ENCODE measurements at places on chromosomes 7 and 10. TPM values are rescaled to one million over a fixed set of nuclear protein-coding genes. Genes with fewer than 3 reads are reported as not detected.

GRCh38 chr7:5421714-5422395 is 1.8 kb downstream of the TNRC18 start:
- no peak for DNase-seq

- no peak for DNase-seq
Observed at GRCh38 chr10:109487691-109488090, 435.6 kb downstream of the XPNPEP1 start.

PAPOLB gene
- not detected for total RNA-seq

GRCh38 chr7:104967595-104967994 is 46.4 kb upstream of the KMT2E start:
- DNase-seq: no peak

GJD4 gene
- total RNA-seq: not detected

- no peak for DNase-seq
Observed at GRCh38 chr10:125548878-125549277, 134.1 kb downstream of the TEX36 start.
